ENCODE measurements at places on chromosomes 6 and 20.

DNA sequence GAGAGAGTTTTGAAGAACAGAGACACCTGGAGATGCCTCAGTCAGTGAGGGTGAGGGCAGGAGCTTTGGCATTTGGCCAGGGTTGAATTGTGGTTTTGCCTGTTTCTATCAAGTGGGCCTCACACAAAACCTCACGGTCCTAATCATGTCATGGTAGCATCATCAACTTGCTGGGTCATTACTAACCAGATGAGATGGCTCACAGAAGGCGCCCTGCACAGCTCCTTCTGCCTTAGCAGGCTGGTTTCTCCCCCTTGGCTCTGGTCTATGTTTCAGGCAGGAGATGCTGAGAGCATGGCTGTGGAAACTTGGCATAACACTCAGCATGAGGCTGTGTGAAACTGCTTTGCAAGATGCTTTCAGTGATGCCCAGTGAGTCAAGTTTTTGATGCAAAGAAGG, 99.3 kb downstream of the LRRC1 start:
- DNase-seq = peak; percentile 49

GRCh38 chr6:131828951-131829350, 21.1 kb downstream of the ENPP1 start:
- DNase-seq = no peak

- DNase-seq = no peak
Measured at GRCh38 chr6:75932067-75932466, 140.4 kb downstream of the IMPG1 start.

DNA sequence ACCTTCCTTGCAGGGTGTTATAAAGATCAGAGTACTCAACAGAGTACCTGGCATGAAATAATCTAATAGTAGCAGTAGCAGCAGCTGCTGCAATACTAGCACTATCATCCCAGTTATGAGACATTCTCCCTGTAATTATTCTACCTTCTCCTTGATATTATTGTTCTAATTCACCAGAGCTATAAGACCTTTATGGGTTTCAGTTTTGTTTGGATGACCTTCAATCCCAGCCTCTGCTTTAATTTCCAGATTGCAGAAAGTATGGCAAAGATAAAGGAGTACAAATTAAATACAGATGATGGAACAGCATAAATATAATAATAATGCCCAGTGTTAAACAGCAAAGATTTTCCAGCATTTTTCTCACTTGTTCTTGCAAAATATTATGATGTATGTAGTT, 150.5 kb upstream of the MYLIP start:
- no peak for DNase-seq

DNA sequence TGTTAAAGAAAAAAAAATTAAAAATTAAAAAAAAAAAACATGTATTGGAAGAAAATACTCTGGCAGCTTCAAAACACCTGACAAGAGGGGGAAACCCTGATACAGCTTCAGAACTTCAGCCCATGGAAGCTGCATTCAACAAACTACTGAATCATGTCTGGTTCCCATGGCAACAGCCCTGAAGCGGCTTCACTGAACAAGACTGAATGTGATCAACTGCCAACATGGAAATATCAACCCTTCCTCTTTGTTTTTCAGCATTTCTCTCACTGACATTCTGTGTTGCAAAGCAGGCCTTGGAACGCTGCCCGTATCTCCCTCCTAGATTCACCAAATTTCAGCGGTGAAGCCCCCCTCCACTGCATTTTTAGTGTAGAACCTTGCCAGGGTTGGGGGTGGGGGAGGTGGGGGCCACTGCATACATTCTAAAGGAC, 91.3 kb upstream of the SHLD1 start:
- DNase-seq = peak; percentile 84

DNA sequence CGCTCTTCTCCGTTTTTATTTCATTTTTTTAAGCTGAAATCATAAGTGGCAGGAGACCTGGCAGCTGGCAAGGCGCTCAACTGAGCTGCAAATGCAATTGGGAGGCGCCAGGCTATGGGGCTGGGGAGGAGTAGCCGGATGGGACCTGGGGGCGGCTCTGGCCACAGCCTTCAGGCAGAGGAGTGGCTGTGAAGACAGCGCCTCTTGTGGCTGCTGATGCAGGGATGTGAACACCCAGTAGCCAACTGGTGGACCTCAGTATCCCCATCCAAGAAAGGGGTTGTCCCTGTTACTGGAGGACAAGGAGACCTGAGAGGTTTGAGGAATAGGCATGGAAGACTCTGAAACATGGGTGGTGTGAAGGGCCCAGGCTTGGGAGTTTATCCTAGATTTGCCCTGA, 12.6 kb downstream of the KCNK17 start:
- no peak for DNase-seq

DNA sequence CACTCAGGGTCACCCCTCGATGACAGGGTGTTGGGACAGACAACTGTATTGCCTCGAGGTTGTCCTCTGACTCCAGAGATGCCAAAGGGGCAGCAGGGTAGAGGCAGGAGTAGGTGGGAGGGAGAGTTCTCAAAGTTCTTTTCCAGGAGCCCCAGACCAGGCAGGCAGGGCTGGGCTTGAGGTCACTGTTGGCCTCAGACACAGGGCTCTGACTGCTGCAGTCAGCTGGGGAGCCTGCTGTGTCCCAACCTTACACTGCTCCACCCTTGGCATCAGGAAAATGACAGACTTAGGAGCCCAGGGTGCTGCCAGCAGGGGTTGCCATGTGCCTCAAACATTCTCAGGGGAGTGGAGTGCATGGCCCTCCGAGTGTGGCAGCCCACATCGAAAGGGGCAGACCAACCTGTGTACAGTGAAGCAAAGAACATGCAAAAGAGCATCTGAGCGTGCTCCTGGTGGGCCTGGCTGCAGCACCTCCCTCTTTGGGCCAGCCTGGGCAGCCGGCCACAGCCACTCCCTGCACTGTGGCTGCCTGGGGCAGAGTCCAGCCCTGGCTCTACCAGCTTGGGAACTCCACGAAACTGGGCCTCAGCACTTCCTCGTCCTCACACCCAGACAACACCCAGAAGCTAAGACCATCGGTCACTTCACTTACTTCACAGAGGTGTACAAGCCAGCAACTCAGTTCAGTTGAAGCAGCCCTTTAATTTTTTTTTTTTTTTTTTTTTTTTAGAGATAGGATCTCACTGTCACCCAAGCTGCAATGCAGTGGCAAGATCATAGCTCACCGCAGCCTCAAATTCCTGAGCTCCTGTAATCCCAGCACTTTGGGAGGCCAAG, 24.0 kb downstream of the C6orf132 start:
- peak; percentile 57 for DNase-seq
